MCF 10A (cell line): ENCODE measurements at places on chromosomes 2 and 18. TPM values are rescaled to one million over a fixed set of nuclear protein-coding genes. Genes with fewer than 3 reads are reported as not detected.

SCYGR4 gene
- not detected in 2 replicates for total RNA-seq

TEX261 gene
- 52.3 and 63.2 TPM in 2 replicates for total RNA-seq

KIF3C gene
- 0.91 and 2.0 TPM in 2 replicates for total RNA-seq

DNA sequence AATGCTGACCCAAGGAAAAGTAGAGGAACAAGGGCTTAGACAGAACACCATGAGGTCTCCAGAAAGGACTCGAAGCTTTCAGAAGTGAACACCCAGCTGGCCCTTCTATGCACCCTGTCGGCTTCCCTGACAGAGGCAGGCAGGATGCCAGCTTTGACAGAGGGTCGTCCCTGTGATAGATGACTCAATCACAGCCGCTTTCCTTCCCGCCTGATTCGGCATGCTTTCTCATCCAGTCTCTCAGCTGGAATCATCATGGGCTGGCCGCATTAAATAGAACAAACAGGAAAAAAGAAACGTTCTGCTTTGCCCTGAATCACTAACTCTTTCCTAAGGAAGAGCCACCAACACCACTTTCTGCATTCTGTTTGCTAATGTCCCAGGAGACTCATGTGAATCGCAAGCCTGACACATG lies 140.3 kb upstream of the RAB12 start:
- no peak for DNase-seq

- peak; percentile 34 for DNase-seq
These were observed 112.7 kb upstream of the NPAS2 start for GRCh38 chr2:100707016-100707947.

DNA sequence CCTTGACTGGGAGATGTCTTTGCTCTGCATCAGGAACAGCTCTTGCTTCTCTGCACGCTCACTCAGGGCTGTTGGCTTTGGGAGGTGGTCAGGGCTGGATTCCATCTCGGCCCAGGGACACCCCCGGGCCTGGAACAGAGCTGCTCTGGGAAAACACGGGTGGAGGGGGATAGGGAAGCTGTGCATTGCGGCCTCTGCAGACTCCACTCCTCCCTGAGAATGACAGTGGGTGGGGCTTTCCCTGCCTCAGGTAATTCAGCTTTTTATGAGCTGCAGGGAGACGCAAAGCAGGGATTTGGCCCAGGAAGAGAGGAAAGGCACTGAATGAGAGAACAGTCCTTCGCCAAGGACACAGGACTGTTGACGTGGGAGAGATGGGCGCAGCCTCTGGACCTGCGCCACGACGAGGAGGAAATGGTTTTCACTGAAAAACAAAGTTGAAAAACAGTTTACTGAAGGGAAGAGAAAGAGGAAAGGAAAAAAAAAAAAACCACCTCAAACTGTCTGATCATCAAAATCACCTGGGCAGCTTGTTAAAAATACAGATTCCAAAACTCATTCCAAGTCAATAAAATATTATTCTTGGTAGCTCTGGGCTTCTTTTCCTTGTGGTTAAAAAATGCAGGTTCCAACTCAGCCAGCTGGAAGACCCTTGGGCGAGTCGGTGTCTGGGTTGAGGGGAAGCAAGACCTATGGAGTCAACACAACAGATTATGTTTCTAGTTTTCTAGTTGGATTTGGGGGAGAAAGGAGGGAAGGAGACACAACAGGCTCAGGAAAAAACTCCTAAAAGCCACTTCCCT lies 194.0 kb downstream of the ZFP36L2 start:
- peak; percentile 82 for DNase-seq

GRCh38 chr2:218780851-218781690 lies 876 bp upstream of the CYP27A1 start:
- no peak for DNase-seq

DNA sequence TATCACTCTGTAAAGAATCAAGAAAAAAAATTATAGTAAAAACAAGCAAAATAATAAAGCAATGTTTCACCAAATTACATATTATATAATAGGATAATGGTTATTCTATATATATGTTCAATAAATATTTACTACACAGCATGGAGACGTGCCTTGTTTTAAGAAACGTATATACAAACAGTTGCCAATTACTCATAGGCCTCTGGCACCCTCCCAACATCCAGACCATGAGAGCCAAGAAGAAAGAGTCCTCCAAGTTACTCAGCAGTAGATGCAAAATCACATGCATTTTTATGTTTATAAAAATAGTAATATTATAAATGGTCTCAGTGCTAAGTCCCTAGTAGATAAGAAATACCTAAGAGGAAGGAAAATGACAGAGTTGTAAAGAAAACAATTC lies 64.8 kb downstream of the REV1 start:
- peak; percentile 89 for DNase-seq

DNA sequence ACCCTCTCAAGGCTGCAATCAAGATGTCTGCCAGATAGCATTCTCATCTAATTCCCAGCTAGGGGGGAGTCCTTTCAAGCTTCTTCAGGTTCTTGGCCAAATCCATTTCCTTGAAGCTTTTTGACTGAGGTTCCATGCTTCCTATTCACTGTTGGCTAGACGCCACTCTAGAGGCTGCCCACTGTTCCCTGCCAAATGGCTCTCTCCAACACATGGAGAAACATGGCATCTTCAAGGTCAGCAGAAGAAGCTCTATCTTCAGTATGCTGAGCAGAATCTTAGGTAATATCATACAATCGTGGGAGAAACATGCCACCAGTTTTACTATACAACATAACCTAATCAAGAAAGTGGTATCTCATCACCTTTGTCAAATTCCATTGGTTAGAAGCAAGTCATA lies 1985.1 kb upstream of the CELF4 start:
- DNase-seq = no peak
